ENCODE measurements at places on chromosomes 1 and 21.

GRCh38 chr21:31180256-31181081, 142.2 kb upstream of the KRTAP19-8 start:
- DNase-seq: peak; percentile 76

- no peak for DNase-seq
Observed at GRCh38 chr1:15083578-15083977, 70.0 kb upstream of the TMEM51 start.

- DNase-seq: no peak
Observed at GRCh38 chr1:21775550-21775914, 7.4 kb downstream of the USP48 start.

GRCh38 chr1:168843401-168843800, 114.4 kb upstream of the DPT start:
- DNase-seq: no peak

GRCh38 chr1:205826016-205826806, 13.2 kb upstream of the SLC41A1 start:
- no peak for DNase-seq

Data from brain (organoid and tissue), 16 donors.